Activated CD8-positive, alpha-beta memory T cell treated with anti-CD3 and anti-CD28 coated beads, Interleukin-2, amount 50 U/mL, for 48 hours (primary cell): ENCODE measurements at places on chromosomes 7 and 10.

DNA sequence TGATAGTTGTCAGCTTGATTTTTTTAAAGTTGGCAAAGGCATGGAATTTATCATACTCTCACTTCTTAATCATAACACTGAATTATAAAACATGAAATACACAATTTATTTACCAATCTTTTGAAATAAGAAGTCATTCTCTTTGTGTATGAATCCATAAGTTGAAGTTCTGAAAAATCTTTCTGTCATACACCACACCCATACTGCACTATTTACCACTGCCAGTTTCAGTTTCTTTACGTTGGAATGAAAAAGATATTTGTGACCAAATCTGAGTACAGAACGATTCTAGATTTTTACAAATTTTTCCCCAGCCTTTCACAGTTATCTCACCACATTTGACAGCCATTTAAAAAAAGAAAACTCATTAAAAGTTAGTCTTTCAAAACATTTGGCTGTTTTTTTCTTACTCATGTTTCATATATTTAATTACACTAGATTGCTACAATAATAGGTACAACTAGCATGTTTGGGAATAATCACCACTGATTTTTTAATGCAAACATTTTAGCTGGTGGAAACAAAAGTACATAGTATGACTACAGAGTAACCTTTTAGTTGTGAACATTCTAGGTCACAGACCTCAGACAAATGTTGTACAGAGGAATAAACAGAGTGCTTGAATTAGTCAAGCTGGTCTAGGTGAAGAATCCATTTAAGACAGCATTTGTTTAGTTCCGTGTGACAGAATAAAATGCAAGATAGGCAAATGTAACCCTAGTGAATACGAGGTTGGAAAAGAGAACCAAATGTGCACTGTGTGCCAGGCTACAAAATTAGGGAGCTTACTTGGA lies 185.0 kb upstream of the LRRN3 start:
- no peak for DNase-seq

GRCh38 chr7:13024121-13024674 lies 336.8 kb downstream of the ARL4A start:
- no peak for DNase-seq

DNA sequence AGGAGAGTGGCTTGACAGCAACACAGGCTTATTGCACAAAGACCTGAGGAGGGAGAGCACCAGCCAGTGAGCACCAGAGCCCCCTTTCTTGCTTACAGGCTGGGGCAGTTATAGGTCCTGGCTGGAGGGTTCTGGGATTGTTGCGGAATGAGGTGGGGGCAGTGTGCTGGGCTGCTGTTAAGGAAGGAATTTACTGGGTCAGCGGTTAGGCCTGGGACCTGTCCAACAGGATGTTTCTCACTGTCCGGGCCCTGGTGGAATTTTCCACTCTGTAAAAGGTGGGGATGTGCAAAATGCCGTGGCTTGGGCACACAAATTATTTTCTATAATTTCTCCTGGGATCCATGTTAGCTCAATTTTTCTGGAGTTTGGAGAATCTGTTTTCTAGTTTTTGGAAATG lies 757.3 kb downstream of the TYW1 start:
- DNase-seq, result no peak

DNA sequence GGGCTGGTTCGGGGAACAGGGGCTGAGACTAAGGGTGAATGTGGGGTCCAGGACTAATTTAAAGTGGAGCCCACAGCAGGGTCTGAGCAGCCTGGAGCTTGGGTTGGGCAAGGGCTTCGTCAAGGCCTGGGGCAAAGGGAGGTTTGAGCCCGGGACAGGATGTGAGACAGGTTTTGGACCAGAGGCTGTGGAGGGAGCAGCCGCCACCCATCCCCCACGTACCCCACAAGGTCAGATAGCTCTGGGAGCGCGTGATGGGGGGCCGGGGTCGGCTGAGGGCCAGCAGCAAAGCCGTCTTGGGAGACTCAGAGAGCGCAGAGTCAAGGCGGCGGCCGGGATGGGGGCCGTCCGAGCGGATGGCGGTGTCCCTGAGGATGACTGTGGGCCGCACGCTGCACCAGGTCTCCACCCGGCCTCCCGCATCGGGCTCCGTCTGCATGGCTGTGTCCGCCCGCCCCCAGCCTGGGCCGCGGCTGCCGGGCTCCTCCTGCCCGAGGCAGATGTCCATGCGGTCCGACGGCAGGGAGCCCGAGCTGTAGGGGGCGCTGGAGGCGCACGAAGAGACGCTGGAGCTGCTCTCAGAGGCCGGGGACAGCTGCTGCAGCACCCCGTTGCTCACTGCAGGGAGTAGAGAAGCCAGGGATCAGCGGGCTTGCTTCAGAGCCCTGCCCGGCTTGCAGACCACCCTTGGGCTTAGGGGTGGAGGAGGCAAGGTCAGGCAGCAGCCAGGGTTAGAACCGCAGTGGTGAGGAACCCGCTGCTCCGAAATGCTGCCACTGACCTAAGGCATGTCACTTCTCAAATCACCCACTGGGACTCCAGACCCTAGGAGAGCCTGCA lies 12.1 kb downstream of the PDZD7 start:
- peak; percentile 93 for DNase-seq

DNA sequence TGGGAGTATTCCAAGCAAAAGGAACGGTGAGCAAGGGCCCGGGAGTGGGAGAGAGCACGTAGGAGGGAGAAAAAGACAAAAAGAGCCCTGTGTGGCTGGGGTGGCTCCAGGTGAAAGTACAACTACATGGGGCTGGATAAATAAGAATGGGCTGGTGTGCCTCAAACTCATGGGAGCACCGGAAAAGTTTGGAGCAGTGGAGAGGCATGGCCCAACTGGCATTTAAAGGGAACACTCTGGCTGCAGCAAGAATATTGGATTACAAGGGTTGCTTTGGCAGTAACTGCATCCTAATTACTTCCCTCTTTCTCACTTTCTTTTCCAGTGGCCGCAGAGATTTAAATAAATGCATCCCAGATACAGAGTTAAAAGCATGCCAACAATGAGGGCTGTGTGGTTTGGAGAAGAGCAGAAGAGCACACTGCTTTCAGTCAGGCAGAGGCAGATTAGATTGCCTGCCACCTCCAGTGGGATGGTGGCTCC lies 39.1 kb upstream of the HERPUD2 start:
- DNase-seq, result no peak

- DNase-seq, result no peak
Measured at GRCh38 chr7:30378275-30378674, 93.9 kb downstream of the ZNRF2 start.

- DNase-seq, result no peak
Measured at GRCh38 chr10:9262770-9263169, 1208.3 kb downstream of the GATA3 start.

DNA sequence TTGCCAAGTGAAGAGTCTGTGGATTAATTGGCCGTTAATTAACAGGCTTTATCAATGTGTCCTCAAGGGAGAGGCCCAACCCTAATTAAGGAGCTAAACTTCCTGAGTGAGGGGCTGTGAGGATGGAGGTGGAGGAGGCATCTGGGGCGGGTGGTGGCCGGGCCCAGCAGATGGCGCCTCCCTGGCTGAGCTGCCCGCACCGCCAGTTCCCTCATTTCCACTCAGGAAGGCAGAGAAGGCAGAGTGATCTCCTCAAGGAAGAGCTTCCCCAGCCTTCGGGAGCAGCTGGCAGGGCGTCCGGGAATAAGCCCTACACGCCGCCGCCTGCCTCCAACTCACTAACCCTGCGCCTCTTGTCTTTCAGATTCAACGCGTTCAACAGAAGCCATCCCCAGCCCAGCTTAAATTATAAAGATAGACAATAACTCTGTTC lies 112.2 kb downstream of the CYTH3 start:
- no peak for DNase-seq

GRCh38 chr7:30330134-30331111 lies 46.0 kb downstream of the ZNRF2 start:
- DNase-seq, result no peak

- no peak for DNase-seq
Measured at GRCh38 chr7:76395965-76396726, 13.4 kb downstream of the SSC4D start.

DNA sequence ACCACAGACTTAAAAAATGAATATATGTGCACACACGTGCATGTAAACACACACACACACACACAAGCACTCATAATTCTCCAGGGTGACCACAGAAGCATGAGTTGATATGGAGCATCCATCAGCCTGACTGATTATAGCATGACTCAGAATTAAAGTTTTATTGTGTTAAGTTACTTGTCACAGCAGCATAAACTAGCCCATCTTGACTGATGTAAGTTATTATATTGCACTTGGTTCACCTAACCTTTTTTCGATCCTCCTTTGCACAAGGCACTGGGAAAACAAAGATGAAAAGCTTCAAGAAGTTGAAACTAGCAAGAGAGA lies 18.8 kb upstream of the SLC35G1 start:
- no peak for DNase-seq

DNA sequence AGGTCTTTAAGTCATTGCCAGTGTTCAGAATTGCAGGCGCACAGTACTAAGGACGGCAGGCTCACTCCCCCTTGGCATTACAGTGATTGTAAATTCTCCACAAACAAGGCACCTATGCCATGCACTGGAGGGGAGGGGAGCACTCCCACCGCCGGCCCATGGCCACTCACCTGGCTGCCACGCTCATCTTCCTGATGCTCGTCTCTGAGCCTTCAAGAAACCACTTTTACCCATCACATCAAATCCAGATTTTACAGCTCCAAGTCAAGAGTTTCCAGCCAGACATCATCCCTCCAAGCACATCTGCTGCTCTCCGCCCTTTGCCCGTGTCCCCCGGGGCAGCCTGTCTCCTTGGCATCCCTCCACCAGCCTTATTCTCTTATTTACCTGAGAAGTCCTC lies 350.2 kb upstream of the SHH start:
- DNase-seq, result no peak

GRCh38 chr10:69102440-69102839 lies 14.5 kb downstream of the SRGN start:
- DNase-seq, result no peak

DNA sequence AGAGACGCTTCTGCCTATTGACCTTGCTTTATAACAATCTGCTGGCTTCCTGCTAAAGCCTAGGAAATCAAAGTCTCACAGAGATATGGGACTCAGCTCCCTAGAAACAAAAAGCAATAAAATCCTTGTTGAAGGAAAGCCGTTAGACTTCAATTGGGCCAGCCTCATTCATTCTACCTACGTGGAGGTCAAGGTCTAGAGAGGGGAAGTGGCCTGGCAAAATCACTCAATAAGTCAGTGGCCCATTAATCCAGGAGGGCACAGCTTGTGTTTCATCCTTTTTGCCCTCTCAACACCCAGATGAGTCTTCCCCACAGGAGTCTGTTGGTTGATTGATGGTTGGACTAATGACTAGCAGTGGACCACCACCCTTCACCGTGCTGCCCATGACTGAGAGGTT lies 40.5 kb upstream of the ACSL5 start:
- DNase-seq, result no peak

DNA sequence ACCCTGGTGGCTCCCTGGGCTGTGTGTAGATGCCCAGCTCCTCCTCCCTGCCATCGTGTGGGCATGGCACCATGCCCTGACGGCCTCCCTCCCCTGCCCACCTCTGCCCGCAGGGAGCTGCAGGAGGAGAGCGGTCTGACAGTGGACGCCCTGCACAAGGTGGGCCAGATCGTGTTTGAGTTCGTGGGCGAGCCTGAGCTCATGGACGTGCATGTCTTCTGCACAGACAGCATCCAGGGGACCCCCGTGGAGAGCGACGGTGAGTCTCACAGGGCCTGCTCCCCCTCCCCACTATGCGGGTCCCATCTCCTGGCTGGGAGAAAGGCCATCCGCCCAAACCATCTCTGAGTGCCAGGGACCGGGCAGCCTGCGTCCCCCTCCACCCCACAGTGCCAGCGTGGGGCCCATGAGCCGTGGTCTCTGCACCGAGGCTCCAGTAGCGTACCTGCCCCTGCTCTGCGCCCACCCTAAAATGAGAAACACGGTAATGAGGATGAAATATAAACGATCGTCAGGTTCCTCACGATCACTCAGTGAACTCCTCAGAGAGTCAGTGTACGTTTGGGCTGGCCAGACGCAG lies 7.8 kb downstream of the NUDT1 start:
- DNase-seq, result no peak

DNA sequence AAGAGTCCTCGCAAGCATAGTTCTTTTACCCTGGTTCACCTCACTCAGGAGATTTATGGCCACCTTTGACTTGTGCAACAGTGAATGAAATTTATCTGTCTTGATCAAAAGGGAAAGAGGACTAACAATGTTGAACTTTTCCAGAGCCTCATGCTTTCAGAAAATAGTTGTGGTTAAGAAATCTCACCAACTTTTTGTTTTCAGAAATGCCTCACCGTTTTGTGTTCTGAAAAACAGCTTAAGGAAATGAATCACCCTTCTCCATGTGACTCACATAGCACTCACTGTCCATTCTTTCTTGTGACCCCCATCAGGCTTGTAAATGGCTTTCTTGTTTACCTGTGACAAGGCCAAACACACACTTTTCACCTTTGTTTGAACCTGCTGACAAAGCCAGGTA lies 148.6 kb upstream of the FAM3C start:
- DNase-seq, result no peak

DNA sequence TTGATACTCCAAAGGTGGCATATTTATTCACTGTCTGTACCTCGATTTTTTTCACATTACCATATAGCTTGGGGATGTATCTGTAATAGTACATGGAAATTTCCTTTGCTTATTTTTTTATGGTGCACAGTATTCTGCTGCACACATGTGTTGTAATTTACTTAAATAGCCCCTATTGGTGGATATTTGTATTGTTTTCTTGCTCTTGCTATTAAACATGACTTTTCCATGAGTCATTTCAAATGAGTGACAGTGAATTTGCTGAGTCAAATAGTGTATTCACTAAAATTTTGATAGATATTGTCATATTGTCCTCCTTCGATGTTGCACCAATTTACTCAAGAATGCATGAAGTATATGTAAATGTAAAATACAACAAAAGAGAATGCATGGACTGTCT lies 122.7 kb upstream of the STEAP4 start:
- no peak for DNase-seq

- DNase-seq, result no peak
Measured at GRCh38 chr10:60003651-60004523, 97.5 kb upstream of the CCDC6 start.

- no peak for DNase-seq
Measured at GRCh38 chr10:71547876-71548846, 151.4 kb downstream of the CDH23 start.

- no peak for DNase-seq
Measured at GRCh38 chr7:100673942-100674410, 436 bp downstream of the GNB2 start.

DNA sequence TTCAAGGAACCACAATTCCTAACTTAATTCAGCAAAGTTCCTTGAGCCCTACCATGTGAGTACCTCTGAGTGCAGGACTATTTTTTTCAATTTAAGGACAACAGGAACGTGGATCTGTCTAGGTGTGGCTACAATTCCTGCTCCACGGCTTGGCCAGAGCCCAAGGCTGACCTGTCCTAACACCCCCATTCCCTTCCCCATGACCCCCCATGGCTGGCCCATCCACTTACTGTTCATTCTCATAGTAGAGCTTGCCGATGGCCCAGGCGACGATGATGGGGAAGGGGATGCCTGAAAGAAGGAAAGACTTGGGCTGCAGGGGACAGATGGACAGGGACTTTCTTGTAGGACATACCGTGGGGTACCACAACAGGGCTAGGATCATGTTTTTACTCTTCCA lies 20.3 kb downstream of the CRHR2 start:
- DNase-seq, result no peak
